ENCODE measurements at places on chromosomes 5 and 9. TPM values are rescaled to one million over a fixed set of nuclear protein-coding genes. Genes with fewer than 3 reads are reported as not detected.

DMGDH gene
- total RNA-seq, result 2.0 TPM

PCDHA4 gene
- 0.22 TPM for total RNA-seq

SNX2 gene
- 46.4 TPM for total RNA-seq

EIF4E1B gene
- not detected for total RNA-seq

FOXI1 gene
- not detected for total RNA-seq

SPINK6 gene
- total RNA-seq, result not detected

NHP2 gene
- total RNA-seq, result 103 TPM

PKD2L2 gene
- 1.2 TPM for total RNA-seq

TGFBI gene
- total RNA-seq, result 195 TPM

GRCh38 chr5:141785711-141786110, 92.5 kb downstream of the PCDH1 start:
- no peak overlapping the region for H3K27ac ChIP-seq
- H3K27me3 ChIP-seq, result peaks cover 5% of the 10 kb centered on the region
- no peak overlapping the region for H3K4me3 ChIP-seq
- no peaks in the 10 kb centered on the region for H3K36me3 ChIP-seq

DNA sequence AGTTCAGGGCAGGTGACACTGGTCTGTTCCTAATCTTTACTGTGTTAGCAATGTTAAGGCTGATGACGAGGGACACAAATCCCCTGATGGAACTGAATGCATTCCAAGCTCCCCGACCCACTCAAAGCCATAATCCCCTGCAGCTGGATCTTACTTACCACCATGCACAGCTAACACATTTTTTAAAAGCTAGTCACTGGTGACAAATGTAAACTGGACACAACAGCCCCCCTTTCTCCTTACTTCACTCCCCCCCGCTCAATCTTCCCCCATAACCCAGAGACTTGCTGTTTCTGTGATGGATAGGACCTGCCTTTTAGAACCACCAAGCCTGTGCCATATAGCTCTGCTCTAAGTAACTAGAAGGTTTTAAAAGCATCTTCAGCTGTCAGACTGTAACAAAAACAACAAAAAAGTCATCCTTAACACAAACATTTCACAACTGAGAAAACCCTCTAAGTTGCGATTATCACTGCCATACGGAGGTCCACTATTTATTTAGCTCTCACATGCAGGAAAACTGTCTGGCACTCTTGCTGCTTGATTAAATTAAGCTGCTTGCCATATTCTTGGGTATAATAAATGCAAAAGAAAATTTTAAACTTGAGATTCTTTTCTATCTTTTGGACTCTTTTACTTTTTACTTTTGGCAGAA, 44.4 kb downstream of the BNC2 start:
- H3K27ac ChIP-seq, result peak overlapping the region; percentile 11
- peaks cover 19% of the 10 kb centered on the region for H3K4me1 ChIP-seq
- H3K36me3 ChIP-seq, result no peaks in the 10 kb centered on the region

- peak; percentile 71 for DNase-seq
- no peaks in the 10 kb centered on the region for H3K27me3 ChIP-seq
- peaks cover 11% of the 10 kb centered on the region for H3K4me1 ChIP-seq
- no peak overlapping the region for H3K27ac ChIP-seq
- H3K4me3 ChIP-seq, result no peak overlapping the region
- peaks cover 7% of the 10 kb centered on the region for H3K36me3 ChIP-seq
Observed at GRCh38 chr5:173618927-173619519, 2.6 kb upstream of the BOD1 start.

DNA sequence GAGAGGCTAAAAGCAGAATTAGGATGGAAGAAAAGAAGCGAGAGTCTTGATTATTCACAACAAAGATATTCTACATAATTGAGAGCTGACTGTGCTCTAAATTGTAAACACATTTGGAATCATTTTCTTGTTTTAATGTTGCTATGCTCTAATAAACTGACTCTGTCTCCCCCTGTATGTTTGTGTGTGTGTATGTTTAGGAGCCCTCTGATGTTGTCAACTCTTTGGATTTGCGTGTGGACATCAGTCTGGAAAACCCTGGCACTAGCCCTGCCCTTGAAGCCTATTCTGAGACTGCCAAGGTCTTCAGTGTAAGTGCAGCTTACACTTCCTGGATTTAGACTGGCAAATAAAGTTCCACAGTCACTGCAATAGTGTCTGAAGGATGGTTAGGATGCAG, 37.8 kb downstream of the MOCS2 start:
- DNase-seq, result no peak
- H3K27me3 ChIP-seq, result no peaks in the 10 kb centered on the region
- H3K4me3 ChIP-seq, result no peak overlapping the region
- no peaks in the 10 kb centered on the region for H3K4me1 ChIP-seq
- H3K27ac ChIP-seq, result no peak overlapping the region
- H3K36me3 ChIP-seq, result no peaks in the 10 kb centered on the region

DNA sequence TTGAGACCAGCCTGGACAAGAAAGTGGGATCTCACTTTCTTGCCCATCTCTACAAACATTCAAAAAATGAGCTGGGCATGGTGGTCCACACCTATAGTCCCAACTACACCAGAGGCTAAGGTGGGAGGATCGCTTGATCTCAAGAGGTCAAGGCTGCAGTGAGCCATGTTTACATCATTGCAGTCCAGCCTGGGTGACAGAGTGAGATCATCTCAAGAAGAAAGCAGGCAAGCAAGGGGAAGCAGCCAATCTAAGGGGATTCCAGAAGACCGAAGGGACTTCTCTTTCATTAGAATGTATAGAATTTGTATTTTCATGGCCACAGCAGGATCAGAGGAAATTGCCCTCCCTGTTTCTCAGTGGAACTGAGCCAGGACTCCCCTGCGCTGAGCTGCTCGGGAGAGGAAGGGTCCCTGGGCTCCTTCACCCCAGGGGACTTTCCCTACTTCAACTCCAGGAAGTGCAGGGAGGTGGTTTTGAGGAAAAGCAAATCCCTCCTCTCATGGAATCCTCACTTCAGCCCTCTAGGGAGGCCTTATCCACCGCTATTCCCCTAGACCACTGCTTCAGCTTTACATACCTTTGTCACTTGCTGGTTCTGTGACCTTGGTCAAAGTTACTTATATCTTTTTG, 12.1 kb downstream of the WWC1 start:
- H3K4me3 ChIP-seq, result no peak overlapping the region
- no peak for DNase-seq
- H3K27me3 ChIP-seq, result peaks cover 4% of the 10 kb centered on the region
- H3K36me3 ChIP-seq, result no peaks in the 10 kb centered on the region
- H3K27ac ChIP-seq, result no peak overlapping the region
- no peaks in the 10 kb centered on the region for H3K4me1 ChIP-seq

DNA sequence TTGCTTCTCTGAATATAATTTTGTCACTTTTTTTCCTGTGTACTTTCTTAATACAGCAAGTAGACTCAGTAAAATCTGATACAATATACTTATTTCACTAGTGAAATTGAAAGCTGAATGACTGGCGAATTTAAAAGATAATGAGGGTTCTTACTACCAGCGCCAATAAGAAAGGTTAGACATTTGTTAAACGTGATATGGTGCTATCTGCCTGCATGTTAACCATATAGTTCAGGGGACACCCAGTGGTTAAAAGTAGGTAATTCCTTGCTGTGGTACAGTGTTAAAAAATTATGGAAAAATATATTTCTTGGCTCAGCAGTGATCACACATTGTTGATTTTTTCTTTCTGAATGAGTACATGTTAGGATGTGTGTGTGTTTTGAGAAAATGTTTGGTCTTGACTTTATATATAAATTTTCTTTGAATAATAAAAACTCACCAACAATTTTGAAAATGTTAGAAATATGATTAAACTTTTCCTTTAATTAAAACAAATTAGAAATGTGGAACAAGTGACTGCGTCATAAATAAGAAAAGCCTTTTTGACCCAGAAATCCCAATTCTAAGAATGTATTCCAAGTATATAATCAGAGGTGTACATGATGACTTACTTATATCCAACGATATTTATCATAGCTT, 25.8 kb downstream of the CAST start:
- no peak overlapping the region for H3K4me3 ChIP-seq
- H3K4me1 ChIP-seq, result no peaks in the 10 kb centered on the region
- H3K27me3 ChIP-seq, result no peaks in the 10 kb centered on the region
- peaks cover 2% of the 10 kb centered on the region for H3K36me3 ChIP-seq
- no peak overlapping the region for H3K27ac ChIP-seq

GRCh38 chr9:135610290-135611141, 28.8 kb downstream of the GLT6D1 start:
- H3K36me3 ChIP-seq, result no peaks in the 10 kb centered on the region
- DNase-seq, result no peak
- H3K27ac ChIP-seq, result no peak overlapping the region
- H3K27me3 ChIP-seq, result no peaks in the 10 kb centered on the region
- H3K4me1 ChIP-seq, result no peaks in the 10 kb centered on the region

DNA sequence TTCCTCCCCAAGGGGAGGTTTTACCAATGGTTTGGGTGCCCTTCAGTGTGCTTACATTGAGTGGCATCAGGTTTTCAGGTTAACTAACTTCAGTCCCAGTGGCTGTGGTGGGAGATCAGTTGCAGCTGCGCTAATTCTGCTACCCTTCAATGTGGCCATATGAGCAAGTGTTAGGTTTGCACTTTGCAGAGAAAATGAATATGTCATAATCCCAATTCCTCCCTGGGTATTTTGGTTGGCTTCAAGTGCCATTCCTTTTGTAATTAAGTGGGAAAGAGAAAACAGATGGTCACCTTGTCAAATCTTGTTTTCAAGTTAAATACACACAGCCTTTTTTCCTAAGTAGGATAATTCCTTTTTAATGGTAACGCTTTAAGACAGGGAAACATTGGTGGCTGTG, 236.2 kb downstream of the TLE4 start:
- peaks cover 2% of the 10 kb centered on the region for H3K4me1 ChIP-seq
- H3K27ac ChIP-seq, result no peak overlapping the region
- no peaks in the 10 kb centered on the region for H3K27me3 ChIP-seq
- H3K36me3 ChIP-seq, result no peaks in the 10 kb centered on the region
- no peak for DNase-seq

DNA sequence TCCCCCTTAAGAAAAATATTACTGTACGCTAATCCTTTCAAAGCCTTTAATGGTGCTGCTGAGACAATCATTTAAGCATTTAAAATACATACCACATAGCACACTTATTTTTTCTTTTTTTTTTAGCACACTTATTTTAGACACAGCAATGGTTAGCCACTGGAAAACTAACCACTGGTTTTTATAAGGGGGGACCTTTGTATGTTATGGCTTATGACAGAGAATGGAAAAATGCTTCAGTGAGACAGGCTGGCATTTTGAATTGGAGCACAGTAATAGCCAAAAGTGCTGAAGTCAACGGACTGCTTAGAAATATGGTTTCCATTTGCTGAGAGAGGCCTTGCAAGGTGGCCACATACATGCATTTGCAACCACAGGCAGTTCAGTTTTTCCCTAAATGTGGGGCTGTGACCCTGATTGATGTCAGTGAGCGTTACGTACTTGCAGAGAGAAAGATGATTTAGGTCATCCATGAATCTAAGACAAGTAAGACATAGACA, 28.5 kb downstream of the AOPEP start:
- no peak overlapping the region for H3K27ac ChIP-seq
- no peak for DNase-seq
- H3K36me3 ChIP-seq, result peaks cover 4% of the 10 kb centered on the region
- no peaks in the 10 kb centered on the region for H3K27me3 ChIP-seq
- no peaks in the 10 kb centered on the region for H3K4me1 ChIP-seq

DNA sequence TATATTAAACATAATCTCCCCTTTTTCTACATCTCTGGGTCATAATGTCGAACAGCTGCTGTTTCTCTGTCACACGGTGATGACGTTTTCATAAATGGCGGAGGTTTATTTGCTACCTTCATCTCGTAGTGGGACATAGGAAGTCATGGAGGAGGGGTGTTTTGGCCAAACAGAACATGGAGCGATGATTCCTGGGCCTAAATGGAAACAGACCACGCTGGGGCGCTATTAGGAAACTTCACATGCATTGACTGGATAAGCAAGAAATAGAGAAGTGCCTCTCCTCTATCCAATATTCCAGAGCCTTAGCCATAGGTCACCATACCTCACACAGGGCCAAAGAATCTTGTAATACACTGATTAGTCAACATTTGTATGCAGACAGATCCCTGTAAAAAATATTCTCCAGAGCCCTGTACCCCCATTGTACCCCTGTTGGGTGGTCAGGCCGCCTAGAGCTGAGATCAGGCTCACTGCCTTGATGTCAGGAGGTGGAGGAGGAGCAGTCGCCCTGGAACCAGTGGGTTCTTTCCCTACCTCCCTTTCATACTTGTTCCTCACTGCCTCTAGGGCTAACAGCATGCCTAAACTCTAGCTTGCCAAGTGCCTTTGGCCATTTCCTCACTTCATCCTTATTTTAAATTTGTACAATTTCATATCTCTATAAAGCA, 77.8 kb upstream of the SPIN1 start:
- no peak overlapping the region for H3K4me3 ChIP-seq
- peaks cover 5% of the 10 kb centered on the region for H3K4me1 ChIP-seq
- H3K27ac ChIP-seq, result no peak overlapping the region
- H3K36me3 ChIP-seq, result no peaks in the 10 kb centered on the region

- H3K27me3 ChIP-seq, result no peaks in the 10 kb centered on the region
- H3K27ac ChIP-seq, result no peak overlapping the region
- H3K4me1 ChIP-seq, result no peaks in the 10 kb centered on the region
- H3K36me3 ChIP-seq, result peaks cover 30% of the 10 kb centered on the region
- no peak for DNase-seq
Observed at GRCh38 chr5:134604908-134605307, 27.7 kb downstream of the SAR1B start.

DNA sequence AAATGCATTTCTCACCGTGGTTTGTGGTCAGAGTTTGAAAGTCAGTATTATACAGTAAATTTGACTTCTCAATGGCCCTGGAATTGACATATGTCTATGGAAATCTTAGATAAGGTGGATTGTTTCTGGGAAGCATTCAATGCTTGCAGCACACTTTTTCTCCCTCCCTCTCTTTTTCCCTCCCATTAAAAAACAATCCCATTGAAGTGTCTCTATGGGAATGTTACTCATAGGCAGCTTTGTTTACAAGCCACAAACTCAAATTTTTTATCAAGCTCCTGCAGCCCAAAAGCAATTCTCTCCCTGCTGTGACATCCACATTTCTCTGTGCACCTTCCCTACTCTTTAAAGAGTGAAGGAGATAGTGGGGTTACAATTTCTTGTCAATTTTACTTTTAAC, 292.1 kb downstream of the ARRDC3 start:
- H3K27me3 ChIP-seq, result no peaks in the 10 kb centered on the region
- H3K4me1 ChIP-seq, result no peaks in the 10 kb centered on the region
- H3K36me3 ChIP-seq, result no peaks in the 10 kb centered on the region
- no peak overlapping the region for H3K27ac ChIP-seq
- H3K4me3 ChIP-seq, result no peak overlapping the region

GRCh38 chr5:67292201-67292940, 95.8 kb upstream of the CD180 start:
- no peak for DNase-seq
- no peak overlapping the region for H3K27ac ChIP-seq
- H3K4me3 ChIP-seq, result no peak overlapping the region
- no peaks in the 10 kb centered on the region for H3K36me3 ChIP-seq

DNA sequence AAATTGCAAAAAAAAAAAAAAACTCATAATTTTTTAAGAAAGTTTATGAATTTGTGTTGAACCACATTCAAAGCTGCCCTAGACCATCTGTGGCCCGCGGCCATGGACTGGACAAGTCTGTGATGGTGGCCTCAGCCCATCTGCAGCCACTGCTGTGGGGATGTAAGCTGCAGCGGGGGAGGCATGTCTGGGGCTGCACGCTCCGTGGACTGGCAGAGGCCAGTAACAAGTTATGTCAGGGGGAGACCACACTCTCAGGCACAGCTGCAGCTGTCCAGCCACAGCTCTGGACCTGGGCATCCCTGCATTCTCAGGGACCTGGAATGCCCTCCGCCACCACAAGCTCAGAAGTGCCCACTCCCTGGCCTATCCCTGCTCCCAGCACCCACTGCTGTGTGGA, 1272.3 kb upstream of the CDH9 start:
- H3K36me3 ChIP-seq, result no peaks in the 10 kb centered on the region
- DNase-seq, result no peak
- H3K4me3 ChIP-seq, result no peak overlapping the region
- H3K27me3 ChIP-seq, result no peaks in the 10 kb centered on the region
- H3K27ac ChIP-seq, result no peak overlapping the region

Measured in muscle of leg (tissue), 16 donors.